Dermis blood vessel endothelial cell (primary cell): ENCODE measurements at places on chromosomes 7 and 10.
A peak's percentile ranks its signal among the peaks of the same experiment; 100 is the strongest.

GRCh38 chr7:98841179-98841997 is 28.4 kb downstream of the TMEM130 start:
- peak; percentile 74 for DNase-seq

- no peak for DNase-seq
Observed at GRCh38 chr10:119161680-119162451, 3.6 kb downstream of the SFXN4 start.

- DNase-seq: no peak
Observed at GRCh38 chr7:124956160-124956559, 26.5 kb upstream of the POT1 start.

DNA sequence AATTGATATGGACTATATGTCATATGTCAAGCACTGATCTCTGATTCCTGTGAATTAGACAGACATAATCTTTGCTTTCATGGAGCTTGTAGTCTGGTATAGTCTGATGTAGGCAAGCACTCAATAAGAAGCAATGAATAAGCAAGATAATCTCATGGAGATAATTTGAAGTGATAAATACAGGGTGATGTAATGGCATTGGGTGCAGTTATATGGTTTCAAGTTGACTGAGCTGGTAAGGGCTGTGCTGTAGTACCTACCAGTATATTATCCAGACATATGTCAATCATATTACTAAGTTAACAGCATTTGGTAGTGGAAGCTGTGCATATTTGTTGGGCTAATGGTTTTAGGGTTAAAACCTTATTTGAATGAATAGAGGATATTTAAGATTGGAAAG is 117.5 kb upstream of the PRPS1L1 start:
- DNase-seq: no peak

GRCh38 chr10:93873420-93874115 is 20.2 kb upstream of the SLC35G1 start:
- DNase-seq: no peak

- peak; percentile 9 for DNase-seq
Observed at GRCh38 chr7:80098795-80099194, 35.8 kb upstream of the GNAI1 start.

DNA sequence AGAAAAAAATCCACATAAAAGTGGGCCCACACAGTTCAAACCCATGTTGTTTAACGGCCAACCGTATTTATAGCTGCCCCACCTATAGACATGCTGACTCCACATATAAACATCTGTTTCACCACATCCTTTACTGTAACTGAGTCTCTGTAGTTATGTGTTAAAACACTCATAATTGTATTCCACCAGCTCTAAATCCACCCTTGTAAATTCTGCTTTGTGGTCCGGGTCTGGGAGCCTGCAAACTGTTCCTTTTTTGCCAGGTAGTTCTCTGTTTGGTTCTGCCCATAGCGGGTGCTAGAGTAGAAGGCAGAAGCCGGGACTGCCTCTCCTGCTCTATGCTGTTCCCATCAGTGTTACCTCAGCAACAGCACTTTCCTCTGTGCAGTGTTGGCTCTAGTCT is 20.2 kb upstream of the FHIP2A start:
- DNase-seq: no peak

DNA sequence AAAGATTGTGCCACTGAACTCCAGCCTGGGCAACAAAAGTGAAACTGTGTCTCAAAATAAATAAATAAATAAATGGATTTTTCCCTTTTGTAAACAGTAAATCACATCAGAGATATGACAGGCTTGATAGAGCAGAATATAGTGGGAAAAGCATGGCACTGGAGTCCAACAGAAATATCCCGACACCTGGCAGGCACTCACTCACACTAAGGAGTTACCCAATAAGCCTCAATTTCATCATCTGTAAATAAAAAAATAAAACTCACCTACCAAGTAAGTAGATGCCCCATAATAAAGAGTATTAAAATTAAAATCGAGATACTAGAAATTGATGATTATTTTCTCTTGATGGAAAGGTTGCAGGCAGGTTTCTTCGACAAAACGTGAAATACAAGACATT is 1.7 kb downstream of the ATE1 start:
- no peak for DNase-seq

GRCh38 chr10:84876116-84876999 is 548.0 kb downstream of the CCSER2 start:
- DNase-seq: no peak

DNA sequence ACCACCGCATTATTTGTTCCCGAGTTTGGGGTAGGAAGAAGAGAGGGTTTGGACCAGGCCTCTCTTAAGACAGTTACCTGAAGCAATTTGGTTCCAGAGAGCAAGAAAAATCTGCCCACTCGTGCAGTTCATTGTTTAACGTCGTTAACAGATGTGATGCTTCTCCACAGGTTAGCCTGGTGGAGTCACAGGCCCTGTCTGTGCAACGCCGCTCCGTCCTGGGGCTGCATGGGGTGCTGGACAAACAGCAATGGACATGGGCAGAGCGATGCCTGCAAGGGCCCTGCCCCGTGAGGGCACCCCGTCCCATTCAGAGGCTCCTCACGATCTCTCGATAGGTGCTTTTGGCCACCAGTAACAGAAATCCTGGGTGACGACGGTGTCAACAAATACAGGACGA is 9.7 kb downstream of the FOXL3 start:
- no peak for DNase-seq

DNA sequence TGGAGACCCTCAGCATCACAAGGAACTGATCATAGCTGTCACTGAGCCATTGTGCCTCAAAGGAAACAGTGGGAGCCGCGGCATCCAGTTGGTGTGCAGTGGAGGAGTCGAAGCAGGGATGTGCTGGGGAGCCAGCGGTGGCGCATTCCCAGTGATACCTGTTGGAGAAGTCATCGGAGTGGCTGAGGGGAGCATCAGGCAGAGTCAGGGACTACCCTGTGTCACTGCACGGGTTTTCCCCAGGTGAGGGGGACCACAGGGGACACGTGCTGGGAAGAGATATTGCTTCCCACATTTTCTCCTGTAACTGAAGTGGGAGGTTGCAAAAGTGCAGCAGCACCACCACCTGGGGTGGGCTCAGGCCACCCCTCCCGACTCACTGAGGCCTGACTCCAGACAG is 57.7 kb downstream of the PKD1L1 start:
- no peak for DNase-seq
